ENCODE measurements at places on chromosomes 3 and 15.
A peak's percentile ranks its signal among the peaks of the same experiment; 100 is the strongest.

- DNase-seq, result no peak
These were observed 3.9 kb downstream of the RPLP1 start for GRCh38 chr15:69456208-69457166.

GRCh38 chr3:141796081-141796888, 33.1 kb downstream of the GRK7 start:
- peak; percentile 30 for DNase-seq

DNA sequence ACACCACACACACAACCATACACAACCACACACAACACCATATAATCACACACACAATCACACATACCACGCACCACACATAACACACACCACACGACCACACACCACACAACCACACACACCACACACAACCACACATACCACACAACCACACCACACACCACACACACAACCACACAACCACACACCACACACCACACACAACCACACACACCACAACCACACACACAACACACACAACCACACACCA, 24.2 kb downstream of the CPN2 start:
- DNase-seq, result no peak

DNA sequence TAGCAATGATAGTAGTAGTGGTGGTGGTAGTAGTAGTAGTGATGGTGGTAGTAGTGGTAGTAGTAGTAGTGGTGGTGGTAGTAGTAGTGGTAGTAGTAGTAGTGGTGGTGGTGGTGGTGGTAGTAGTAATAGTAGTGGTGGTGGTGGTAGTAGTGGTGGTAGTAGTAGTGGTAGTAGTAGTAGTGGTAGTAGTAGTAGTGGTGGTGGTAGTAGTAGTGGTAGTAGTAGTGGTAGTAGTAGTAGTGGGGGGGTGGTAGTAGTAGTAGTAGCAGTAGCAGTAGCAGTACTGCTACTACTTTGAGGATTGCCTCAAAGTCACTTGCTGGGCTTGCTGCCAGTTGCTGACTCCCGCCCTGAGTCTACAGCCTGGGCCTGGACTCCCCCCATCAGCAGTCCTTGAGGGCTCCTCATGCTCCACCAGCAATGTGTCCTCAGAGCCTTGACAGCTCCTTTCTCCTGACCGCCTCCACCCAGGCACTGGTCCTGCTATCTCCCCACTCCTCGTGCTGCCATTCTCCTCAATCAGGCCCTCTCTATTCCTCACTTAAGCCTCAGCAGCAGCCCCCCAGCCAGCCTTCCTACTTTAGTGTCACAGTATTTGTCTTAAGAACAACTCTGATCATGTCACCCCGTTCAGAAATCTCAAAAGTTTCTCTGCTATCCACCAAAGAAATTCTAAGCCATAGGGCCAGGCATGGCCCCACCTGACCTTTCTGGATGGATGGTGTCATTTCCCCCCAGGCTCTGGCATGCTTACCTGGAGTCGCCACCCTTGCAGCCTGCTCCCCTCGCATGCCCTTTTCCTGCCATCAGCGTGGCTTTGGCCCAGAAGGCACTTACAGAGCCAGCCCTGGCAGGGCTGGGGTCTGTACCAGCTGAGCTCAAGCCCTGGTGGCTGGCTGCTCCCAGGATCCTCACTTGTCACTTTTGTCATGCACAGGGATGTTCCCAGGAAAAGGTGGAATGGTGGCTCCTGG, 45.6 kb downstream of the DLEC1 start:
- DNase-seq, result no peak

GRCh38 chr15:96348112-96349027, 17.9 kb downstream of the NR2F2 start:
- no peak for DNase-seq

DNA sequence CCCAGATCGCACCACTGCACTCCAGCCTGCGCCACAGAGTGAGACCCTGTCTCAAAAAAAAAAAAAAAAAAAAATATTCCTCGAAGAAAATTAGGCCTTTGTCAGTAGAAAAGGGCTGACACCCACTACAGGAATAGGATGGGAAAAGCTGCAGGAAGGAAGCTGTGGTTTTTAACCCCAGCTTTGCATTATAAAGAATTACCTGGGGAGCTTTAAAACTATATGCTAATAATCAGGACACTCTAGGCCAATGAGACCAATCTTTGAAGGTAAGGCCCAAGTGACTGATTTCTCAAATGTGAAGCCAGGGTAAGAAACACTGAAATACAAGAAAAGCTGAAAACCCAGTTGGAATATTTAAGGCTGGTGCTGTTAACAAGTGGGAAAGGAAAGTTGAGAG, 74.3 kb downstream of the RBPMS2 start:
- no peak for DNase-seq

DNA sequence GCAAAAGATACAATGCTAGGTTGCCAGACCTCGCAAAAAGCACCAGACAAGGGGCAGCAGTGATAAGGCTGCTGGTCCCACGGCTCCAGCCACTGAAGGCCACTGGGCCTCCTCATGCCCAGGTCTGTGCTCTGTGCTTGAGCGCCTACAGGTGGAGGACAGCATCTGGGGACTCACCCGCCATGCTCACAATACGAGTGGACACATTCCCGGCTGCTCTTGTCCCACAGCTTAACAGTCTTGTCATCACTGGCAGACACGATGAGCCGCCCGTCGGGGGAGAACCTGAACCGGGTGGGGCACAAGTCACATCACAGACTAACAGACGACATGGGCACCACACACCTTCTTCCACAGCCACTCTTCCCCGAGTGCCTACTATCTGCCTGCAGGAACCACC, 7.4 kb downstream of the POC1A start:
- no peak for DNase-seq

Measured in globus pallidus (tissue), 1 donor.